SJSA1 (cell line): ENCODE measurements at places on chromosomes 5 and 9.

GRCh38 chr9:16652582-16652981 is 217.9 kb downstream of the BNC2 start:
- DNase-seq, result no peak

- DNase-seq, result no peak
Observed at GRCh38 chr5:148750614-148751013, 75.8 kb upstream of the ADRB2 start.

DNA sequence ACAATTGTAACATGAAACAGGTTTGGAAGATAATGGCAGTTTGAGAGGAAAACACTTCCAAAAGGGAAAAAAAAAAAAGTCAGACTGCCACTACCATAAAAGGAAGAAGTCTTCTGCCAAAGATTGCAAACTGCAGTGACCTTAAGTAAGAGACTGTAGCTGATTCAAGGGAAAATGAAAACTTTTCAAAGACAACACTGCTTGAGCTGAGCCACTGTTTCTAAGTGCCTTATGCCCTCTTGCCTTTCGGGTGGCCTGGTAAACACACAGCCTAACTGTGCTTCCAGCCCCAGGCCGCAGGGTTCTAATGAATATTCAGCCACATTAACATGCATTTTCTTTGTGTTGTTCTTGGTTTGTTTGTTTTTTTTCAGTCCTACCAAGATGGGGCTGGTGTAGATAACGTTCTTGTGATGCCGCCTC is 354.6 kb downstream of the BNC2 start:
- DNase-seq, result no peak

DNA sequence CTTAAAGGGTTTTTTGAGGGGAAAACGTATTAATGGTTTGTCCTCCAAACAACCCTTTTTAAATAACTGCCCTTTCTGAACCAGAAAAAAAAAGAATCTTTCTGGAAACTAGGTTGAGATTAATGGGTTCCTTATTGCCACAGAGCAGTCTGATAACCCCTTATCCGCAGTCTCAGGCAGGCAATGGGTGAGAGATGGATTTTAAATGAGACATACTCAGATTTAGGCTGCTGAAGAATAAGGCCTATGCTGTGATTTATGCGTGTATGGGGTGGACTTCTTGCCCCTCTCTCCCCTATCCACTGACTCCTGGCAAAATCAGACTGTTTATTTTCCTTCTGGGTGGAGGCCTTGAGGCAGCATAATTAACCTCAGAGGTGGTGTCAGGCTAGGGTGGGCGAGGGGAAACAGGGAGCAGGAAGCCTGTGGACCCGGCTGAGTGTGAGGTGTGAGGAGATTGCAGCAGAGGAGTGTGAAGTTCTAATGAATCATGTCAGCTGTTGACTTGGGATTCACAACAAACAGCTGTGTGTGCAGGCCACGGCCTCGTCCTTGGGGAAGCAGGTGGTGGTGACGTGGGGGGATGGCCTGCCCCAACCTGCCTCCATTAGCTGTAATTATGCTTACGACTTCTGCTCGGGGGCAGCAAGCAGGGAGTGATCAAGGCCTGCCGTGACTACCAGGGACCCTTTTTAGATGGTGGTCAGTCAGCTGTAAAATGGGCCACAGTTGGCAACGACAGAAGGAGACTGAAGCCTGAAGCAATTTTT is 196.4 kb downstream of the SEMA6A start:
- DNase-seq, result no peak

DNA sequence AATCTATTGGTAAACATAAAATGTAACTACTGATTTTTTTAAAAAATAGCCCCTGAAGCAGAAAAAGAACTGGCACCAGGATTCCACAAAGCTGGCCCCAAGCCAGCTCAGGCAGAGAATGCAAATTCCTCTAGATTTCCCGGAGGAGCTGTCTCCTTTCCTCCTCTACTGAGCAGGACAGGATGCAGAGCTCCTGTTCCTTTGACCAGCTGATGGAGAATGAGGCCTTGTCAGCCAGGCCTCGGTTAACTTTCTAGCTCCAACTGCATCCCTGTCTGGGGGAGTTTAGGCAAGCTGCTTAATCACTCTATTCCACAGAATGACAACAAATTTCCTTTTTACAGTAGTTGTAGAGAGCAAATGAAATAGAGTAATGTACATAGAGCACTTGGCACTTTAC is 155.5 kb downstream of the GNAQ start:
- no peak for DNase-seq
